Right renal cortex interstitium (tissue), 3 donors: ENCODE measurements at places on chromosomes 11 and 22. TPM values are rescaled to one million over a fixed set of nuclear protein-coding genes. Genes with fewer than 3 reads are reported as not detected.

DNA sequence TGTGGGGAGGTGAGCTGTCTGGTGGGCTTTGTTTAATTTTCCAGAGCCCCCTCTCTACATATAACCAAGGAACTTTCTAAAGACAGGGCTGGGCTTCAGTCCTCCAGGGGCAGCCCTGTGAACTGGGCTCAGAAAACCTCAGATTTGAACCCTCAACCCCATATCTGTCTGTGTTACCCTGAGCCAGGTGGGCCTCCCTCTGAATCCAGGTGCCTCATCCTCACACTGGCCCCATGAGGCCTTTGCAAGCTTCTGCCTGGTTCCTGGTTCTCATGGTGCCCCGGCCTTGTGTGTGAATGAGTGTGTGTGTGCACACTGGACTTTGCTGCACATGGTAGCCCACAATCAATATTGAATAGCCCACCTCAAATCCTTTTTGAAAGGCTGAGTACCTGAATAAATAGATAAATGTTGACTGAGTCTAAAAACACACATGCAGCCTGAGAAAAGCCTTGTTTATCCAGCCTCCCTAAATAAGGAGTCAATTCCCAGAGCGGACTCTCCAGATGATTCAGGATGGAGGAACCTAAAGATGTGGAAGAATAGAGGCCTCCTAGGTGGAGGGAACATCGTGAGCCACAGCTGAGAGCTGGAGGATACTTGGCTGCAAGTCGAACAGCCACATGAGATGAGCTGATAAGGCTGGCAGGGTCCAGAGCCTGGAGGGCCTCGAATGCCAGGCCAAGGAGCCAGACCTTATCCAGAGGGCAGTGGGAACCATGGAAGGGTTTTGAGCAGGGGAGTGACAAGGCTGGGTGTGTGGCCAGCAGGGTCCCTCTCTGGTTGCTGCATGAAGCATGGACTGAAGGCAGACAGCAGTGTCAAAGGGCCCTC, 28.1 kb upstream of the P2RY2 start:
- DNase-seq, result no peak

- DNase-seq, result no peak
Observed at GRCh38 chr22:28120691-28121592, 201.9 kb upstream of the PITPNB start.

DNA sequence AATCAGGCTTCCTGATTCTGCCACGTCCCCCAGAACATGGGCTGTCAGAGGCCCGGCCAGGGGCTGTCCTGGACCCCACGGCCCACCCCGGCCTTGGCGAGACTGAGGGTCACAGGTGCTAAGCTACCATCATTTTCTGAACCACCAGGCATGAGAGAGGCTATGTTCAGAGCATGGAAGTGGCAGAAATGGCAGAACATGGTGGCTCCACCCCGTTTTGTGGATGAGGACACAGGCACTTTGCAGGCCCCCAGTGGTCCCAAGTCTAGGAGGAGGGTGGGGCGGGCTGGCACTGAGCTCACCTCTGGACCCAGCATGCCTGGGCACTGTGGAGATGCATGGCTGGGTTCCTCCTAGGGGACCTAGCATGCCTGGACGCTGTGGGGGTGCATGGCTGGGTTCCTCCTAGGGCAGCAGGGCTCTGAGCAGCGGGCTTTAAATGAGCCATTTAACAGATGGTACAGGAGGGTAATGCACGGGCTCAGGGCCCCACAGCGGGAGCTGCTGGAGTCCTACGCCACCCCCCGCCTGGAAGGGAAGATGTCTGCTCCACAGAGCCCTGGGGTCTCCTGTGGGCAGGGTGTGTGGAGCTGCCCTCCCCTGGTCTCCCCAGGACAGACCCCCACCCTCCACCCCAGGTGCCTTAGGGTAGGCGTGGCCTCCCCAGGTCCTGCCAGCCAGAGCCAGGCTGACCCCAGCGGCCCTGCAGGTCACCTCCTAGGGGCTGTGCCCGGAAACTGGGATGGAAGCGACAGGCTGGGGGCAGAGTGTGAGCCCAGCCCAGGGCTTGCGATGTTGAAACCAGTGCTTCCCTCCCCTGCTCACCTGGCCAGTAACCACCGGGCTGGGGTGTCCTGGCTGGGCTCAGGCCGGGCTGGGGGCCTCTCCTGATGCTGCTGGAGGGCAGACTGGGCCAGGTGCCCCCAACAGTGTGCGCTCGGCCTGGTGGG, 6.1 kb upstream of the MUC5AC start:
- DNase-seq, result no peak

DNA sequence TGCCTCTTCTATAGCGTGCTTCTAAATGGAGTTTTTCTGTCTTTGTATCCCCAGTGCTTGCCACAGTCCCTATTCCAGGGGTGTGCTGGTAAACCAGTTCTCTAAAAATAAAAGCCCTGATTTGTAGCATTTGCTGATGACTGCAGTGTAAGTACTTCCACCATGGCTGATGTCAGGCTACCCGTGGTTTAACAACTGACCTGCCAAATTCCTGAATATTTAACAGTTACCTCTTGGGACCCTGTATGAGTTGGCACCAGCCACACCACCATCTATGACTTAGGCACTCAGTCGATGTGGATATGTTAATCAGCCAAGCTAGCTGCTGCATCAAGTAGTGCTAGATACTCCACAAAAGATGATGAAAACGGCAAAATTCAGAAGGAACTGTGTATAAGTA, 94.0 kb upstream of the MTNR1B start:
- no peak for DNase-seq

The SPECC1L gene
- 49.9 TPM for polyA plus RNA-seq
